Stimulated activated naive CD4-positive, alpha-beta T cell treated with Interleukin-2 at 50 U/mL for 16 hours (primary cell): ENCODE measurements at places on chromosomes 3 and 15.

- no peak for DNase-seq
Measured at GRCh38 chr3:120196333-120196732, 88.7 kb downstream of the GPR156 start.

DNA sequence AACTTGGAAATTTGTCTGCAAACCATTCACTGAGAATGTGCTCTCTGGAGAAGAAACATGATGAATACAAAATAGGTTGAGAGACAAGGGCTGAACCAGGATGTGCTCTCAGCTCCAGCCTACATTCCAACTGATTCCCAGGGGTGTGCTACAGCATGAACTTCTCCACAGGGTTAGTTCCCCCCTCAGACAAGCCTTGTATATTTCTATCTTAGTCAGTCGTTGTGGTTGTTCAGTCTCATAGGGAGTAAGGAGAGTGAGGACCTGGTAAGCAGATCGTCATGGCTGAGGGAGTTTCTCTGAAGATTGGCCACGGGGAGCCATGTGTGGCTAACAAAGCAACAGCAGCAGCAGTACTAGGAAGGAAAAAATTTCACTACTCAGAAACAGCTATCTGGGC lies 919.7 kb upstream of the CADM2 start:
- DNase-seq: no peak

DNA sequence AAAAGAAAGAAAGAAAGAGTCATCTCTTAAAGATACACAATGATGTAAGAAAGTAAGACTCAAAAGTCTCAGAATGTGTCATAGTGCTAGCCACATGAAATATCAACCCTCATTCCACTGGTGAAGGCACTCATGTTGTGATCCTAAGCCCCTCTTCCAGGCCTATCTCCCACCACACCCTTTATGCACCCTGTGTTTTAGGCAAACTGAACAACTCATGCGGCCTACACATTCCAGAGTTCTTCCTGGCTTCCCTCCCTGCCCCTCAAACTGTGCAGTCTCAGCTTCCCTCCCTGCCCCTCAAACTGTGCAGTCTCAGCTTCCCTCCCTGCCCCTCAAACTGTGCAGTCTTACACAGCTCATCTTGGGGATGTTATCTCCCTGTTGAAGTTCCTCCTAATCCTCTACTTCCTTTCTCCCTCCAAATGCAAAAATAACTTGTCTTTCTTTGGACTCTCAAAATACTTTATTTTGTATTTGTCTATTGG lies 69.0 kb upstream of the FNDC3B start:
- no peak for DNase-seq

- DNase-seq: no peak
Measured at GRCh38 chr3:159832024-159832423, 156.6 kb upstream of the IL12A start.
